ENCODE measurements at places on chromosomes 13 and 19.
A peak's percentile ranks its signal among the peaks of the same experiment; 100 is the strongest.

DNA sequence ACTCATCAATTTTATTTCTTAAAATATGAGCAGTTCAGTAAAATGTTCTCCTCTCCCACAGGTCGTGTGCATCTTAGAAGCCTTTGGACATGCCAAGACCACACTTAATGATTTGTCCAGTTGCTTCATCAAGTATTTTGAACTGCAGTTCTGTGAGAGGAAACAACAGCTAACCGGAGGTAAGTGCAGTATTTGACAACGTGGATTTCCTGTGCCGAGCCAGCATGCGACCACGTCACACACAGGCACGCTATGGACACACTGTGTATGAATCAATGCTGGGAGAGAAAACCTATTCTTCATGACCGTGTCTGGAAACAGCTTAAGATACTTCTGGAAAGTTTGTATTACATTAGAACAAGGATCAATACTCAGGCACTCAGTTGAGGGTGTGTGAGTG, 268.5 kb downstream of the MYO16 start:
- peak; percentile 13 for DNase-seq

GRCh38 chr13:67224148-67224846, 5.8 kb downstream of the PCDH9 start:
- DNase-seq = peak; percentile 95

DNA sequence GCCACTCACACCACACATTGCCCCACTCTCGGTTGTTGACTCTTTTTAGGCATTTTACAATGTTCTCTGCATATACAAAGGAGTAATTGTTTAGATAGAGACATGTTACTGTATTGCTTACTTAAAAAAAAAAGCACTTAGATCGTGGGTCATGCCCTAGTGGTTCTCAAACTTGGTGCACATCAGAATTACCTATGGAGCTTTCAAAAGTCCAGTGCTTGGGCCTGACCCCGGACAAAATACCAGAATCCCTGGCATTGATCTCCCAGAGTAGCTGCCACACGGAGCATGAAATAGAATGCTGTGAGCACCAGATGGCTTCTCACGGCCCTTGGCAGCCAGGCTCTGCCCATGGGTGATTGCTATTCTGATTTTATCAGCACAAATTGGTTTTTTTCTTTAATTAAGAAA, 20.0 kb downstream of the ACP7 start:
- DNase-seq = no peak

- peak; percentile 53 for DNase-seq
Measured at GRCh38 chr13:81540777-81541176, 1199.9 kb upstream of the SPRY2 start.

DNA sequence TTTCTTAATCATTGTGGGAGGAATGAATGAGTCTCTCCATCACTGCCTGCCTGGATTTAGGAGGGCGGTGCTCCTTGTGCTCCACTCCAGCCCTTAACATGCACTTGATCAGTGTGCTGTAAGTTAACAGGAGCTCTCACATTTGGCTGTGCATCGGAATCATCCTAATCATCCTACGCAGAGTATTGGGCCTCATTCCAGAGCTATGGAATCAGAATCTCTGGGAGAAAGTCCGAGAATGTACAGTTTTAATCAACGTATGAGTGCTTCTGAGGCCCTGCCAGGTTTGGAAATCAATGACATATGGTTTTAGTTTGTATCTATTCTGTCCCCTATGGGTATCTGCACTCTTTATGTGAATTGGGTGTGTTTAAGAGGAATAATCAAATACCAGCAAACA, 34.9 kb upstream of the DCLK1 start:
- DNase-seq = no peak

DNA sequence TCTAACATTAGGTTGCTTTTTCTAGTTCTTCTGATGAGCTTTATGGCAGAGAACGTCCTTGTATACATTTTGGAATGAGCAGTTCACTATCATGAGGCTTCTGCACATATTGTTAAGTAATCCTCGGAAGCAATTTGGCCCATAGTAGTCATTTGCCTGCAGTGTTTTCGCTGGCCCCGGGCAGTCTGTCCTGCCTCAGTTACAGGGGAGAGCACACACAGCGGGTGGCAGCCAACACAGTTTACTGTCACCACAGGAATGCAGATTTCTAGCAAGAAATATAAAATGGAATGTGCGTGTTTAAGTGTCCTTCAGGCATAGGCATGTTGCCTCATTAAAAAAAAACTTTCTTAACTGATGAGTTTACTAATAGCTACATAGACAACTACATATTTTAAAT, 71.5 kb upstream of the GJB6 start:
- DNase-seq = peak; percentile 62

- peak; percentile 31 for DNase-seq
Measured at GRCh38 chr13:45468635-45469034, 3.9 kb downstream of the COG3 start.

GRCh38 chr19:34172661-34173192, 423 bp downstream of the LSM14A start:
- no peak for DNase-seq
